ENCODE measurements at places on chromosomes 7 and 10.

- DNase-seq: no peak
These were observed 825.8 kb upstream of the POM121L12 start for GRCh38 chr7:52209614-52210013.

GRCh38 chr10:59991661-59992060 lies 85.3 kb upstream of the CCDC6 start:
- no peak for DNase-seq

GRCh38 chr7:55177589-55178261 lies 158.9 kb downstream of the EGFR start:
- DNase-seq: no peak

DNA sequence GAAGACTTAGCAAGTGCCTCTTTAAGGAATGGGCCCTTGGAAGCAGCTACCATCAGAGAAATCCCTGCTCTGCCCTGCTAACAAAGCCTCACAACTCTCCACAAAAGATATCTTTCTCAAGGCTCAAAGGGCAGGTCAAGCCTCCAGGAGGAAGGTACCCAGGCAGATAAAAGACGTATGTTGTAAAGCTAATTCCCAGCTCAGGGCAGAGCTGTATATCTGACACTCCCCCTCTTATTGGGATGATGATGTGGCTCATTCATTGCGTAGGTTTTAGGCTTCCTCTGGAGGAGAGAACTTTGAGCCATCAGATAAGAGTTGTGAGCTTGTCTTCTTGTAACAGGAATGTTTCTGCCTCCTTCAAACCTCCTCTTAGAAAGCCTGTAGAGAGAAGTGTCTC lies 145.4 kb downstream of the CALN1 start:
- no peak for DNase-seq

All from stimulated activated CD8-positive, alpha-beta memory T cell treated with anti-CD3 and anti-CD28 coated beads, Interleukin-4, amount 100 ng/mL, for 4 hours (primary cell).